ENCODE measurements at places on chromosomes 2 and 18. TPM values are rescaled to one million over a fixed set of nuclear protein-coding genes. Genes with fewer than 3 reads are reported as not detected.

- DNase-seq = no peak
These were observed 27.8 kb upstream of the RNF125 start for GRCh38 chr18:31990823-31991222.

- DNase-seq = no peak
These were observed 142.7 kb upstream of the DOK6 start for GRCh38 chr18:69257861-69258458.

- DNase-seq = no peak
These were observed 81.6 kb downstream of the HS6ST1 start for GRCh38 chr2:128237081-128237534.

DNA sequence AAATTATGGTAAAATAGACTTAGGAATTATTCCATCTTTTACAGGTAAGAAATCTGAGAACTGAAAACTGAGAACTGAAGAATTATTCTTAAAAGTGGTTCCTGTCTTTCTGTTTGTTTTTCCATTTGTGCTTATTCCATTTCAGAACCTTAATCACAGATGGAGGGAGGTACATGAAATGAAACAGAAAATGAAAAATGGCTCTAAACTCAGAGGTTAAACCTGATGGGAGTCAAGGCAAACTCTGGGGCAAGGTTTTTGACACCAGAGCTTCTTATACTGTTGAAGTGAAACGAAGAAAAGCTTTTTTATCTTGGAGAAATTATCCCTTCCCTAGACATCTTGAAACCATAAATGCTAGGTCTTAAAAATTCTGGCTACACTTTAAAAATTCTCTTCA, 182.1 kb downstream of the ZNF804A start:
- no peak for DNase-seq

DNA sequence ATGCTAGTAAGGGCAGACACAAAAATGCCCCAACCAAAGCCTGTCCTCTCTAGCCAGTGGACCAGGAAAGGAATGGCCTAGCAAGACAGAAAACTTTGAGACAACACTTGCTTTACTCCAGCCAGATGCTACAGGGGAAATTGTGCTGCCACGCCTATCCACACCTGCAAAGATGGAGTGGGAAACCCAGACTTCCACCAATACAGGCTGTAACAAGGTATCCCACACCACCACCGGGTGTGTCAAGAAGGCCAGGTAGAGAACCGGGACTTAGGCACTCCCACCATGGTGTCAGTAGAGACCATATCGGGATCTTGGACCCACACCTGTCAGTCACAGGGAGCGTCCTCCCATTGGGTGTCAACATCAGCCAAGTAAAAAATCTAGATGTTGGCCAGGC, 16.2 kb upstream of the ESPNL start:
- DNase-seq = no peak

DNA sequence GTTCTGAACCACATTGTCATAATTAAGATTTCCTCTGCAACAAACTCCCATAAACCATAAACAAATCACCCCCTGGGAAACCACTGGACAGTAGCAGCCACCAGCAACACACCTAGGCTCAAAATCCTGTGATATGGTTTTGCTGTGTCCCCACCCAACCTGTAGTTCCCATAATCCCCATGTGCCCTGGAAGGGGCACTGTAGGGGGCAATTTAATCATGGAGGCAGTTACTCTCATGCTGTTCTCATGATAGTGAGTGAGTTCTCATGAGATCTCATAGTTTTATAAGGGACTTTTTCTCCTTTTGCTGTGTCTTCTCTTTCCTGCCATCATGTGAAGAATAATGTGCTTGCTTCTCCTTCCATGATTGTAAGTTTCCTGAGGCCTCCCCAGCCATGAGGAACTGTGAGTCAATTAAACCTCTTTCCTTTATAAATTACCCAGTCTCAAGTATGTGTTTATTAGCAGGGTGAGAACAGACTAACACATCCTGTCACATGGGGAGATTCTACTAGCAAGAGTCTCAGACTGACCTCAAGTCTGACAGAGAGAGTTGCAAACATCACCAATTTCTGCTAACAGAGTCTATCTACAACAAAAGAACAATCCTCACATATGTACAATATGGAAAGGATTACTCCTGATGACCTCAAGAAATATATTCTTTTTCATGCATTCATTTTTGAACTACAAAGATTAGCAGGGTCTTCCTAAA, 182.6 kb downstream of the GRB14 start:
- no peak for DNase-seq

DNA sequence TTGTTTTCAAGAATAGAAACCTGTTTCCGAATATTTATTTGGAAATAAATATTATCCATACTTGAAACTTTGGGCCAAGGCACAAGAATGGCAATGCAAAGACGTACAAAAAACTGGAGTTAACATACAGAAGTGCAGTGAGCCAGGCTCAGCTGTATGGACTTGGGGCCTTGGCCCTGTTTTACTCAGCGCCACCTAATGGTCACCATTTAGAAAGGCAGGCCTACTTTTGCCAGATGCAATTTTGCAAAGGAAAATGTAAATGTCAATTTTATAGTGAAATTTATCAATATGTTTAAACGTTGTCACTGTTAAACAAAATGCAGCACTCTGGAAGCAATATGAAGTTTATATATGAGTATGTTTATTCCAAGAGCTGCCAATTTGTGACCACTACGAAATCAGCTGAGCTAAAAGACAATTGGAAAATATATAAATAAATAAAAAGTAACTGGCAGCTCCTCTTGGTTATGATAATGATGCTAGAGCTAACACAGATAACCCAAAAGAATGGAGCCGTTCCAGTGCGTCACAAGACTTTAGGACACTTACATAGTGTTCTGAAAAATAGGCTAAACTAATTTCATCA, 155.0 kb downstream of the ARHGAP15 start:
- no peak for DNase-seq

GRCh38 chr18:40534723-40535122, 1420.3 kb upstream of the PIK3C3 start:
- DNase-seq = no peak

GRCh38 chr2:16254356-16254965, 314.1 kb downstream of the MYCN start:
- no peak for DNase-seq

GRCh38 chr18:22211657-22212056, 42.3 kb downstream of the GATA6 start:
- DNase-seq = no peak

GRCh38 chr18:50199921-50200320, 5.0 kb upstream of the MYO5B start:
- no peak for DNase-seq

GRCh38 chr2:44348400-44348799, 12.9 kb downstream of the PREPL start:
- DNase-seq = no peak

DNA sequence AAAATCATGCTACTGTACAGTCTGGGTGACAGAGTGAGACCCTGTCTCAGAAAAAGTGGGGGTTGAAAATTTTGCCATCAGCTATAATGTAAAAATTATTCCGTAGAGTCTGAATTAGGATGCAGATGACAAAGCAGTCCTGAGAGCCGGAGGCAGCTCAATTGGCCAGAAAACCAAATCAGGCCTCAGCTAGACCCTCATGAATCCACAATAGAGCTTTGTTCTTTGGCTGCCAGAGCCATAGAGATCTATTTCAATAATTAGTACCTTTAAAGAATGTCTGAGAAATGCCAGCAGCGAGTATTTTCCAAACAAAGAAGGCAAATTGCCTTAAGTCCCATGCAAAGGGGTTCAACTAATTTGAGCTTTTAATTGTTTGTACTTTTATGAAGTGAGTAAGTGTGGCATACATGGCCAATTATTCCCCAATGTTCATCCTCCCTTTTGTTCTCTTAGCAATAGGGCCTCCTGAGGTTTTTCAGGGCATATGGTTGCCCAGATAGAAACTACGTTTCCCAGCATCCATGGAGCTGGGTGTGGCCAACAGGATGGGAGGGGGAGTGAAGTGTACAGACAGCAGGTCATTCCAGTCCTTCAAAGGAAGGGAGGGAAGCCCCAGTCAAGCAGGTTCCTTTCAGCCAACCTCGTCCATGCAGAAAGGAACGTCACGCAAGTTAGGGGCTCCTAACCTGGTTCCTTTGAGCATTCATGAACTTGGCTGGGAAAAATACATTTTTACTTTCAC, 211.3 kb upstream of the APCDD1 start:
- no peak for DNase-seq

LAMA1 gene
- total RNA-seq = 12.2 TPM

WNT10A gene
- total RNA-seq = not detected

IFT172 gene
- 36.3 TPM for total RNA-seq

FLACC1 gene
- 2.4 TPM for total RNA-seq

TYW5 gene
- total RNA-seq = 13.9 TPM

MSH6 gene
- 48.5 TPM for total RNA-seq

PLB1 gene
- total RNA-seq = 1.2 TPM

B3GNT7 gene
- 0.82 TPM for total RNA-seq

MYCN gene
- 70.5 TPM for total RNA-seq

SPOPL gene
- total RNA-seq = 24.1 TPM
